ENCODE measurements at places on chromosomes 6 and 20.

DNA sequence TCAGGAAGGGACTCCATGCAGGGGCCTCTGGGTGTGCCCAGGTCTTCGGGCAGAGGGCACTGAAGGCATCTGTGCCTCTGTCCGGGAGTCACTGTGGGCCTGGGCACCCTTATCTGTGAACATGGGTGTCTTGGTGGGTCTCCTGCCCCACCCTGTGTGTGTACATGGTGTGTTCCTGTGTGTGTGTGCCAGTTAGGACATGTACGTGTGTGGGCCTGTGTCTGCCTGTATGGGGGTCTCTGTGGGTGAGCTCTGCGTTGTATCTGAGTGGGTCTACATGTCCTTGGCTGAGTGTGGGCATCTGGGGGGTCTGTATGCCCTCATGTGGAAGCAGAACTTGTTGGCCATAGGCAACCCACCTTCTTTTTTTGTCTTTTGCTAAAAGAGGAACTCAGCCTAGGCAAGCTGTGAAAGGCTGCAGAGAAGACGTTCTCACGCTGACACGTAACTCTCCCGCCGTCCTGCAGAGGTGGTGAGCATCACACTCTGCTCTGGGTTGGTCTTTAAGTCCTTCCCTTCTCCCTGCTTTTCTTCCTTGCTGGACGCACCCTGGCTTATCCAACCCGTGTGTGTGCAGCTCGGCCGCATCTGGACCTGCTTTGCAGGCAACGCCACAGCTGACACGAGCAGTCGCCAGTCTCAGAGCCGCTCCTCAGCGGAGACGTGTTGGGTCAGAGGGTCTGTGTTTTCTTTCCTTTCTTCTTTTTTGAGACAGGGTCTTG is 532 bp upstream of the NPBWR2 start:
- DNase-seq, result peak; percentile 14

GRCh38 chr20:54174457-54175175 is 830 bp upstream of the CYP24A1 start:
- DNase-seq, result peak; percentile 5

GRCh38 chr6:6843057-6843627 is 254.6 kb downstream of the LY86 start:
- DNase-seq, result no peak

DNA sequence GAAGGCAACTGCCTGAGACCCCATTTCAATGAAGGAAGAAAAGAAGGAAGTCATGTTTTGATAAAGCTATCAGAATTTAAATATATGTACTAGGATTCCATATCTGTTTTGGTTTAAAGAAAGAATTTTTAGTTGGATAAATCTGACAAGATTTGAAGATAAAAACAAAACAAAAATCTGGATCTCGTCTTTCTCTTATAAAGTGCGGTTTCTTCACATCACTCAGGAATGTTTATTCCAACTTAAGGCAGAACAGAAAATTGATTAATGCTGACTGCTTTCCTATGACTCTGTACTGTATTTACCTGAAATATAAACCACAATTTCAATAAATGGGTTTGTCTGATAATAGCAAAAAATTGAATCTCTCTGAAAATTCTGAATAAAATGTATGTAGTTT is 439.7 kb downstream of the RFPL4B start:
- no peak for DNase-seq

DNA sequence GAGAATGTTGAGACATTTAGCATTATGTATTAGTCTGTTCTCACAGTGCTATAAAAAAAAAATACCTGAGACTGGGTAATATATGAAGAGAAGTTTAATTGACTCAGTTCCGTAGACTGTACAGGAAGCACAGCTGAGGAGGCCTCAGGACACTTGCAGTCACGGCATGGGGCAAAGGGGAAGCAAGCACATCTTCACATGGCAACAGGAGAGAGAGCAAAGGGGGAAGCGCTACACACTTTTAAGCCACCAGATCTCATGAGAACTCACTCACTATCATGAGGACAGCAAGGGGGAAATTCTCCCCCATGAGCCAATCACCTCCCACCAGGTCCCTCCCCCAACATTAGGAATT is 26.8 kb upstream of the TFAP2A start:
- no peak for DNase-seq

- no peak for DNase-seq
These were observed 78.7 kb downstream of the NCOA7 start for GRCh38 chr6:125869427-125869826.

GRCh38 chr20:32820698-32821377 is 1.1 kb downstream of the MAPRE1 start:
- no peak for DNase-seq
